COR-L47 (cell line): ENCODE measurements at places on chromosomes 13 and 19.

GRCh38 chr19:13957051-13957450, 4.7 kb downstream of the DCAF15 start:
- no peak for DNase-seq

GRCh38 chr13:113075711-113076110, 29.9 kb upstream of the F7 start:
- no peak for DNase-seq

DNA sequence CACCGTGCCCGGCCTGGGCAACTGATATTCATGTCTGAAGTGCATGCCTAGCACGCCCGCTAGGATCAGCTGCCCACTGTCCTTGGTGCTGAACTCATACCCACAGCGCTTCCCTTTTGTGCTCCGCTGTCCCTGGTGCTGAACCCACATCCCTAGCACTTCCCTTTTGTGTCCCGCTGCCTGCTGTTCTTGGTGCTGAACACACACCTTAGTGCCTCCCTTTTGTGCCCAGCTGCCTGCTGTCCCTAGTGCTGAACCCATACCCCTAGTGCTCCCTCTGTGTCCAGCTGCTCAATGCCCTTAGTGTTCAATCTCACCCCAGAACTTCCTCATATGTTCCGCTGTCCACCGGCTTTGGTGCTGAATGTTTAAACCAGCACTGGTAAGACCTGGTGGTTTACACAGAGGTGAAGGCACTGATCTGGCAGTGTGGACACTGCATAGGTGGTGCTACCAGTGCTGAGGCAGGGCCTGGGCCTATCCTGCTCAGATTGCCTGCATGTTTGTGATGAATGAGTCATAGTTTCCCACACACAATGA, 26.3 kb upstream of the SIGLEC11 start:
- no peak for DNase-seq

GRCh38 chr13:88919970-88920628, 1248.9 kb downstream of the SLITRK5 start:
- no peak for DNase-seq

- DNase-seq = no peak
Measured at GRCh38 chr13:25675060-25675459, 303.3 kb downstream of the ATP8A2 start.

DNA sequence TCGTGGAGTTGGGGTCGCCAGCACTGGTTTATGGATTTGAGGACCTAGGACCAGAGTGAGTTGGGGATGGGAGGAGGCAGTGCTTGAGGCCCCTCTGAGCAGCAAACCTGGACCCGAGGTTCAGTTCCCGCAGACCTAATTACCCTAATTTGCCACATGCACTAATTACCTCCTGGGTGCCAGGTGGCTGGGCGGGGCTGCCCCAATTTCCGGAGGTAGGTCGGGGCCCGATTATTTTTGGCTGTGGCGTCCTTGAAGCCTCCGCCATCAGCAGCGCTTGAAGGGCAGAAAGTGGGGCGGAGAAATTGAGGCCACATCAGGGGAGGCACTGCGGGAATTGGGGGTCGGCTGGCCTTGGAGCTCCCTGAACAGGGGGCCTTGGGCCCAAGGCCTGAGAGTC, 5.9 kb upstream of the HOMER3 start:
- peak; percentile 14 for DNase-seq

DNA sequence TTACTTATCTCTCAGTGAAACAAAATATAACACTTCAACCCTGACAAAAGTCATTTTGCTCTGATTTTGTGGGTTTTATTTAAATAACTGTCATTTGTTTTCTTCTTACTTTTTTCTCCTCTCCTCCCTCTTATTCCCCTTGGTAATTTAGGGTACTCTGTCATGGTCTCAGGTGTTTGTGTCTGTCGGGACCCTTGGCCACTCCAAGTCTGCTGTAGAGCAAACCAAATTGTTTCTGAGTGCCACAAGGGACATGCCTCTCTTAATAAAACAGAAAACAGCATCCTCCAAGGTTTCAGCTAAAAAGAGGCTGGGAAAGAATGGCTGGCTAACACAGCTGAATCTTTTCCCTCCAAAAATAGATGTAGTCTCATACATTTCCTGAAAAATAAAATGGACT, 573.1 kb upstream of the KLF12 start:
- DNase-seq = no peak

GRCh38 chr13:32010136-32010535, 21.4 kb upstream of the FRY start:
- DNase-seq = no peak

DNA sequence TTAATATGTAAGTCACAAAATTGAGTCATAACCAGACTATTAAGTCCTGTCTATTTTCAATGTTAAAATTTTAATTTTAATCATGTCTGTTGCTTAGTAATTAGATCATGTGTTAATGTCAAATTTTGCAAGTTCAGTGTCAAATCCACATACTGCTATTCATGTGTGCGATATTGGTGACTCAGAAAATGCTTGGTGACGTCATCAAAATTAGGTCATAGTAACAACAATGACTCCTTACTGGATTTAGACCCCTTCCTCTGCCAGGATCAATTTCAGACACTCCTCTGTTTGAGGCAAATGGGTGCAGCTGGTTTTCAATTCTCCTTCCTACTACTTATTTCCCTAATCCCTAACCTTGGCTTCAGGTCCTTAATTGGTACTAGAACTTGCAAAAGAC, 1394.3 kb upstream of the SLC10A2 start:
- no peak for DNase-seq

GRCh38 chr19:55075371-55075998, at the start of gene EPS8L1:
TSS of gene EPS8L1 (plus strand) at chr19:55075869. CDS start at chr19:55076445, 576 bp downstream.
- no peak for DNase-seq

DNA sequence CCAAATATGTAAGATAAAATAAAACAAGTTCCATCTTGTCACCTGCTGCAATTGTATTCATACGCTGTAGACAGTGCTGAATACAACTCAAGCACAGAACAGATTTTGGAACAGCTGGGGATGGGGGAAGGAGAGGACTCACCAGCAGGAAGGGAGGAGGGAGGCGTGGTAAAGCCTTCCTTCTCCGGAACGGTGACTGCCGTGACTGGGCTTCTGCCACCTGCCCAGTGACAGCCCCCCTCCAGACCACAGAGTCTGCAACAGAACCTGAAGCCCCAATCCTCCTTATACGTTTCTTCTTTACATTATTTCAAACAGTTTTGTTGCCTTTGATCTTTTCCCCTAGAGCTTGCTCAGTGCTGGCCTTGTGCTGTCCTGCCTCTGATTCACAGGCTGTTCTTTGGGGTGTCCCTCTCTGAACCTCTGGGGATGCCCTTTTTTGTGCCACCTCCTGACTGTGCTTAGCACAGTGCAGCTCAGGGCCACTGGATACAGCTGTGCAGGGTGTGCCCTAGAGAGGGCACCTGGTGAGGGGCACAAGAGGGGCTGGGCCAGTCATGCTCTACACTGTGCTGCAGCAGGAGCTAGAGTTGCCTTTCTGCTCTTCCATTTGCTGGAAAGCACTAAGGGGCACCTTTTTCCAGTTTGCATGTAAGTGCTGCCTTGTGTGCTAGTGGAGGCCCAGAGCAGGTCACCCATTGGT, 213.0 kb downstream of the ZIC5 start:
- DNase-seq = peak; percentile 61

DNA sequence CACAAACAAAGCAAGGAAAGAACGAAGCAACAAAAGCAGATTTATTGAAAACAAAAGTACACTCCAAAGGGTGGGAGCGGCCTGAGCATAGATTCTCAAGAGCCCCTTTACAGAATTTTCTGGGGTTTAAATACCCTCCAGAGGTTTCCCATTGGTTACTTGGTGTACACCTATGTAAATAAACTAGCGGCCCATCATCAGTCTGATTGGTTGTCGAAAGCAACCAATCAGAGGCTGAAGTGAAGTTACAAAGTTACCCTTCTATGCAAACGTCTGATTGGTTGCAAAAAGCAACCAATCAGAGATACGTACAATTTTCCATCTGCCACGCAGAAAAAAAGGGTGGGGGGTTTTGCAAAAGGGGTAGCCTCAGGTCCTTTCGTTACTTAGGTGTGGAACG, 96.3 kb upstream of the UBAC2 start:
- no peak for DNase-seq

DNA sequence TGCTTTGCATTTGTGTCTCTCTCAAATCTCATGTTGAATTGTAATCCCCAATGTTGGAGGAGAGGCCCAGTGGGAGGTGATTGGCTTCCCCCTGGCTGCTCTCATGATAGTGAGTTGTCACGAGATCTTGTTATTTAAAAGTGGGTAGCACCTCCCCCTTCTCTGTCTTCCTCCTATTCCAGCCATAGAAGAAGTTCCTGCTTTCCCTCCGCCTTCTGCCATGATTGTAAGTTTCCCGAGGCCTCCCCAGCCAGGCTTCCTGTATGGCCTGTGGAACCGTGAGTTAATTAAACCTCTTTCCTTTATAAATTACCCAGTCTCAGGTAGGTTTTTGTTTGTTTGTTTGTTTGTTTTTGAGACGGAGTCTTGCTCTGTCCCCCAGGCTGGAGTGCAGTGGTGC, 3.8 kb downstream of the LILRA4 start:
- DNase-seq = no peak

- no peak for DNase-seq
Measured at GRCh38 chr13:51269039-51269438, 46.8 kb downstream of the FAM124A start.

GRCh38 chr13:99004978-99005377, 27.1 kb upstream of the DOCK9 start:
- DNase-seq = no peak

GRCh38 chr13:79382545-79383275, 23.3 kb downstream of the RBM26 start:
- DNase-seq = no peak

GRCh38 chr19:51000981-51001380, 423 bp downstream of the KLK8 start:
- no peak for DNase-seq

DNA sequence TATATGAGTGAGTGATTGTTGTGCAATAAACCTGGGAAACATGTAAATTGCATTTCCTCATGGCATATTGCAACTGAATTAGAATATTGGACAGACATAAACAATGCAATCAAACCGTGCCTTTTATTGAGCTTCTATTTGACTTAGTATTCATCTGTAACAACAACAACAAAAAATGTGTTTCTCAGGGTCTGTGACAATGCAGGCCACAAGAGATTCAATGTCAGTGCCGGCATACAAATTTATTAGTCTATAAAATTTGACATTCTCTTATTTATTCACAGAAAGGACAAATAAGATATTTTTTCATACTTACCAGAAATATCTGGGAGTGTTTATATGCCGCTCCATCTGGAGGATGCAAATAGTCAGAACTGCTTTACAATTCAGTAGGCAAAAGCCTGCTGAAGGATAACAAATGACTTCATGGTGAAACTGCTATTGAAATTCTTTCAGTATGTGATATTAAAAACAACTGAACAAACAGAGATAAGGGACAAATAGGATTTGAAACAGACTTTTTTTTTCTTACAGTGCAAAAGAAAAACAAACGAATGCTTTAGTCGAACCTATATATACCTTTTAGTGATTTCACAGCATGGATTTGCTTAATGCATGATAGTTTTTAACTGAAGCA, 77.2 kb downstream of the DACH1 start:
- no peak for DNase-seq

DNA sequence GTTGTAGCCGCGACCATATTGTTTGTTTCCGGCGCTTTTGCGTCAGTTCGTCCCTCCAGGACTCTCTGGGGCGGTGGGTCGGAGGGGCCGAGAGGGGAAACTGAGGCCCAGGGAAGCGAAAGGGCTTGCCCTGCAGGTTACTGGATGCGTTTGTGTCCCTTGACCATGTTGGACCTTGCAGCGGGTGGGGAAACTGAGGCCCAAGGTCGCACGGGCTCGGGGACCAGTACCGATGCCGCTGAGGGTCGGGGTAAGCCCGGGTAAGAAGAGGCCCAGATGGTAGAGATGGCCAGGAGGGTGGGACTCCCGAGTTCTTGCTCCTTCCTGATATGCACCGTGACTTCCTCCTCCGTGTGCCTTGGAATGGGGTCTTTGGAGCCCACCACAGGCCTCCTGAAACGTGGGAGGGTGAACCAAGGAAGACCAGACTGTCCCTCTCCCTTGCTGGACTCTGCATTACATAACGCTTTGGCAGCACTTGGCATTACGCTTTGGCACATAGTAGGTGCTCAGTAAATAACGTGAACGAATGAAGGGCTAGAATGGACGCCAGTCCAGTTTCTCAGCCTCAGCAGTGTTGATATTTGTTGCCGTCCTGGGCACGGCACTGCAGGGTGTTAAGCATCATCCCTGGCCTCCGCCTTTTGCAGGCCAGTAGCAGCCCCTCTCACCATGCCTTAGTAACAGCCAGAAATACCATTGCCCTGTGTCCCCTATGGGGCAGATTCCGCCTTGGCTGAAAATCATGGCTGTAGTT, 743 bp downstream of the CHAF1A start:
- no peak for DNase-seq

DNA sequence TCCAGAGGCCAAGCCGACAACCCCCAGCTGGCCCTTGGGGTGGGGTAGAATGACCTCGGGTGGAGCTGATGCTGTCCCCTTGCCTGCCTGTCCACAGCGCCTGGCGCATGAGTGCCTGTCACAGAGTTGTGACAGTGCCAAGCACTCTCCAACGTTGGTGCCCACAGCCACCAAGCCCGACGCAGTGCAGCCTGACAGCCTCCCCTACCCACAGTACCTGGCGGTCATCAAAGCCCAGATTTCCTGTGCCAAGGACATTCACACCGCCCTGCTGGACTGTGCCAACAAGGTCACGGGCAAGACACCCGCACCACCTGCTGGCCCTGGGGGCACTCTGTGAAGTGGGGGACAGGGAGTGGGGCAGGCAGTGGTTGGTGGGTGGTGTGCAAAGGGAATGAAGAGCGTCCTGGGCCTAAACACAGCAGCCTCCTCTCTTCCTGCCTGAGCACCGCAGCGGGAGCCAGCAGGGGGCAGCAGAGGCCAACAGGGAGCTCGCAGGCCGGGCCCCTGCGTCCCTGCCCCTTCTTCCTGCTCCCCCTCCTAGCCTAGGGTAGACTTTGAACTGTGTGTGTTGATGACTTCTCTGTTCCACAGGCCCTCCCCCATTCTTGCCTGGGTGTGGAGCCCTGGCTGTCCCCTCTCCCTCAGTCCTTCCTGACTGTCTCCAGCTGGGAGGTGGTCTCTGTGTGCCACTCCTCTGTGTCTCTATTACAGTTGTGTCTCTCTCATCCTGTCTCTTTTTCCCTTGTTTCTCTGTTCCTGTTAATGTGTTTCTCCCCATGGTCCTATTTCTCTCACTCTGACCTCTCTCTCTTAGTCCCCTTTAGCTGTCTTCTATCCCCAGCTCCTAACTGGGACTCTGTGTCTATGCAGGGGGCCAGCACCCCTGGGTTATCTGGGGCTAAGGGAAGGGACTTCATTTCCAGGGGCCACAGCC, 6.5 kb downstream of the MED29 start:
- DNase-seq = peak; percentile 67

- DNase-seq = peak; percentile 64
Measured at GRCh38 chr19:3061182-3062161, 823 bp downstream of the TLE5 start.

DNA sequence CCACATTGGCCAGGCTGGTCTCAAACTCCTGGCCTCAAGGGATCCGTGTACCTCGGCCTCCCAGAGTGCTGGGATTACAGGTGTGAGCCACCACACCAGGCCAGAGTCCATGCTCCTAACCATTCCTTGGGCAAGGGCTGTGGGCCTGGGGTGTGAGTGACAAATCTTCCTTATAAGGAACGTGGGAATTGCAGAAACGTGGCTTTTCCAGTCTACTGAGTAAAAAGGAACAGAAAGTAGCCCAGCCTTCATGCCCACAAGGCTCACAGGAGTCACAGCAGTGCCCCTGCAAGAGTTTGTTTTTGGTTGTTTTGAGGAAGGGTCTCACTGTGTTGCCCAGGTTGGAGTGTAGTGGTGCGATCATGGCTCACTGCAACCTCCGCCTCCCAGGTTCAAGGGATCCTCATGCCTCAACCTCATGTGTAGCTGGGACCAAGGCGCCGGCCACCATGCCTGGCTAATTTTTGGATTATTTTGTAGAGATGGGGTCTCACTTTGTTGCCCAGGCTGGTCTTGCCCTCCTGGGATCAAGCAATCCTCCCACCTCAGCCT, 5.1 kb downstream of the MYPOP start:
- DNase-seq = no peak
